ENCODE measurements at places on chromosomes 16 and 17. TPM values are rescaled to one million over a fixed set of nuclear protein-coding genes. Genes with fewer than 3 reads are reported as not detected.
A peak's percentile ranks its signal among the peaks of the same experiment; 100 is the strongest.

DNA sequence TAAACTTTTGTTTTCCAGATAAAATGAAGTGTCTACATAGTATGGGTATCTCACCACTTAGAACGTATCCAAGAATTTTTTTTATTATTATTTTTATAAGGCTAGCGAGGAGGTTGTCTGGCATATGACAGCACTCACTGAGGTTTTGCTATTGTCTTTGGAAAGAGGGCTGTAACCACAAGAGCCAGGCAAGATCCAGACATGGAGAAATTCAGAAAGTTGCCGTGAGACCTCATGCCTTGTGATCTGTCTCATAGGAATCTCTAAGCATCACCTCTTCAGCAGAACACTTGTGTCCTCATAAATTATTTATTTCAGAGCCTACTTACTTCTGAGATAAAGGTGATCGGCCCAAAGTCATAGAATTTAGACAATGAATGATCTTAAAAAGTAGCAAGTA is 410.8 kb downstream of the CDH11 start:
- no peaks in the 10 kb centered on the region for H3K36me3 ChIP-seq
- H3K4me1 ChIP-seq: no peaks in the 10 kb centered on the region
- no peak overlapping the region for H3K27ac ChIP-seq
- no peak overlapping the region for H3K4me3 ChIP-seq
- H3K27me3 ChIP-seq: no peaks in the 10 kb centered on the region
- no peak for DNase-seq

DNA sequence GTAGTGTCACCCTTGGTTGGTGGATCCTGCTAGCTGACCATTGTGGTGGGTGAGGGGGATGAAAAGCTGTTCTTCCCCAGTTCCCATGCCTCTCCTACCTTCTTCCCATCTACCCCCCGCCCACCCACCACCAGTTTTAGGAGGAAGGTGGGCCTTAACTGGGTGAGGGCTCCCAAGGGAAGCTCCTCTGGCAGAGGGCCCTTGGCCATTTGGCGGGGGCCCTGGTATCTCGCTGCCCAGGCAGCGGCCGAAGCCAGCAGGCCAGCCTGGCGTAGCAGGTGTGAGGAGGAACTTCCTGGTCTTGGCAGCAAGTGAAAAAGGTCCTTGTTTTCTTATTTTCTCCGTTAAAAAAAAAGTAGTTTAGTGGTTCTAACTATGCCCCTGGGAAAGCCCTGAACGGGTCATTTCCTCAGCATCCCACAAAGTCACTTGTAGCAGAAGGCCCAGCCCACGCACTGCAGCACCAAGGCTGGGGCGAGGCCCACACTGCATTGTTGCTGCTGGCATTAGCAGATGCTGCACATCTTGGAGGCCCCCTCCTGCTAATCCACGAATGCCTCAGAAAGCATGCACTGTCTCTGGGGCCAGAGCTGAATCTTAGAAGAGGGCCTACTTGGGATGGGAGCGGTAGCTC is 72.5 kb downstream of the MPRIP start:
- no peaks in the 10 kb centered on the region for H3K36me3 ChIP-seq
- H3K27me3 ChIP-seq: no peaks in the 10 kb centered on the region
- H3K4me1 ChIP-seq: peaks cover 58% of the 10 kb centered on the region
- DNase-seq: no peak

DNA sequence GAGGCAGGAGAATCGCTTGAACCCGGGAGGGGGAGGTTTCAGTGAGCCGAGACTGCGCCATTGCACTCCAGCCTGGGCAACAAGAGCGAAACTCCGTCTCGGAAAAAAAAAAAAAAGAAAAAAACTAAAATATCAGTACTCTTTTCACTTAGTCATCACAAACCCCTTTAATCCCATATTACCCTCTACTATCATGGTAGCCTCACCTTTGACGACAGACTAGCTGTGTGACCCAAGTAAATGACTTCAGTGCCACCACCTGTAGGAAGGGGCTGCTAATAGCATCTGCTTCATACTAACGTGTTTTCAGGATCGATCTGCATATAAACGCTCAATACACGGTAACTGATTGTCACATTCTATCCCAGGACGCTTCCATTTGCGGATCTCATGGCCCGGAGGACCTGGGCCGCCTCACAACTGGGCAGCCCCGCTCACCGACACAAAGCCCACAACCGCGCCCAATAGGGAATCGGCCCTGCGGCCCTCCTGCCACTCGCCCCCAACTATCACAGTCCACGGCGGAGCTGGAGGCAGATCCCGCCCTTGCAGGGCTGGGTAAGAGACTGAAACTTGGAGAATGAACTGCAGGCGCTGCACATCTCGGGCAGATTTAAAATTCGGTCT is 1.1 kb upstream of the ZNF263 start:
- DNase-seq: no peak
- H3K4me1 ChIP-seq: peaks cover 38% of the 10 kb centered on the region
- no peaks in the 10 kb centered on the region for H3K27me3 ChIP-seq
- peak overlapping the region; percentile 99 for H3K4me3 ChIP-seq
- peak overlapping the region; percentile 98 for H3K27ac ChIP-seq

DNA sequence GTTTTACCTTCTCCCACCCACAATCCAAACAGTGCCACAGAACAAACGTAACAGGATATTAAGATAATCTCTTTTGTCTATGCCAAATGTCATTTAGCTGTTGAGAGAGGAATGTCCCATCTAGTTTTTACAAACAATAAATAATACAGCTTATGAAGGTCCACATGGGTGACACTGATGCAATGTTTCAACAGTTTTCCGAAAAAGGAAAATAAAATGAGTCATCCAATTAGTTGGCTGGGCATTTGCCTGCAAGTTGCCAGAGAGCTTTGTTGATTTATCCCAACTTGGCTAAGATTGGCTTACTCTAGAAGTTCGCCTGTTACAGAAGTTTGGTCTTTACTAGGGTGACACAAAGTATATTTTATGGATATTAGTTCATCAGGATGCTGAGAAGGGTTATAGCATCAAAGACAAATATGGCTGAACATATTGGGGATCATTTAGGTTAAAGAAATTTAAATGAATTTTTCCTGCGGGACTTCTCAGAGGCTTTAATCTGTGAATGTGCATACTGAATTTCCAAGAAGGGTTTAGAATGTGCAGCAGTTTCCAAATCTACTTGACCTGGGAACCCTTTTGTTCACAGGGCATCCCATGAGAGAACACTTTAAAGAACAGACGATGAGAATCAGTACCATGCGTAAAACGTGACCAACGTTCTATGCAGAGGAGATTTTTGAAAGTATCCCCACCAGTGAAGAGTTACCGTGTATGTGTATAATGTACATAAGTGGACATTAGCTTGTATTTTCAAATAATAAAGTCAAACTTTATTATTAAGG is 73.1 kb downstream of the CDH13 start:
- no peaks in the 10 kb centered on the region for H3K36me3 ChIP-seq
- H3K27ac ChIP-seq: no peak overlapping the region
- H3K27me3 ChIP-seq: no peaks in the 10 kb centered on the region

DNA sequence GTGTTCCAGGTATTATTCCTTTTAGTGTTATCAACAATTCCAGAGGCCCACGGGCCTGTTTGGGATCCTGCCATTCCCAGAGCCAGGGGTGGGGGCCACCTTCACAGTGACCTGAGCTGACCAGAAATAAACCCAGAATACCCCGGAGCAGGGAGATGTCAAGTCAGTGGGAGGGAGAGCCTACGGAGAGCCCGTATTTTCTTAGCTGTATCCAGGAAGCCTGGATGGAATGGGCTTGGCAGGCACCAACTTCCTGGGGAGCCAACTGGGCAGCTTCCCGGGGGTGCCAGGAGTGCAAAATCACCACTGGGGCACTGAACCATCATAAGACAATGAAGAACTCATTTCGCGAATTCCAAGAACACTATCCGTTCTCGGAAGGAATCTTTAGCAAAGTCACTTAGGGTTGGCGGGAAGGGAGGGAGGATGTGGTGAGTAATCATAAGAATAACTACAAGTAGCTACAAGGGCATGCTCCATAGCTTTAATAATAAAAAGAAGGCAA is 13.2 kb upstream of the MRTFB start:
- no peaks in the 10 kb centered on the region for H3K36me3 ChIP-seq
- H3K27me3 ChIP-seq: no peaks in the 10 kb centered on the region
- no peak for DNase-seq
- no peak overlapping the region for H3K4me3 ChIP-seq
- H3K4me1 ChIP-seq: no peaks in the 10 kb centered on the region

DNA sequence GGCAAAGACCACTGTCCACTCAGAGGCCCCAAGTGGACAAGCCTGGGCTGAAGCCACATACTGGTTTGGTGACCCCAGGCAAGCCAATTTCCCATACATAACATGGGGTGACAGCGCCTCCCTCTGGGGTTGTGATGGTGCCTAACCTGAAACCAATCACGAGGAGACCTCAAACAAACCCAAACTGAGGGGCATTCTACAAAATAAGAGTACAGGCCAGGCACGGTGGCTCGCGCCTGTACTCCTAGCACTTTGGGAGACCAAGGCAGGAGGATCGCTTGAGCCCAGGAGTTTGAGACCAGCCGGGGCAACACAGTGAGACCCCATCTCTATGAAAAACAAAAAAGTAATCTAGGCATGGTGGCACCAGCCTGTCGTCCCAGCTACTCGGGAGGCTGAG is 3.6 kb downstream of the P2RX5 start:
- no peak for DNase-seq
- H3K4me3 ChIP-seq: no peak overlapping the region
- no peaks in the 10 kb centered on the region for H3K36me3 ChIP-seq

GRCh38 chr16:66263168-66263972 is 103.1 kb upstream of the CDH5 start:
- no peak for DNase-seq
- H3K36me3 ChIP-seq: no peaks in the 10 kb centered on the region
- H3K4me1 ChIP-seq: peaks cover 20% of the 10 kb centered on the region
- H3K27ac ChIP-seq: peak overlapping the region; percentile 4
- H3K4me3 ChIP-seq: no peak overlapping the region

GRCh38 chr17:80071116-80071841 is 30.1 kb upstream of the GAA start:
- peaks cover 39% of the 10 kb centered on the region for H3K4me1 ChIP-seq
- peak; percentile 76 for DNase-seq
- peak overlapping the region; percentile 92 for H3K27ac ChIP-seq
- peak overlapping the region; percentile 46 for H3K4me3 ChIP-seq
- no peaks in the 10 kb centered on the region for H3K36me3 ChIP-seq
- no peaks in the 10 kb centered on the region for H3K27me3 ChIP-seq

- no peaks in the 10 kb centered on the region for H3K36me3 ChIP-seq
- no peak for DNase-seq
- no peaks in the 10 kb centered on the region for H3K27me3 ChIP-seq
- no peak overlapping the region for H3K4me3 ChIP-seq
These were observed 41.4 kb upstream of the NOL11 start for GRCh38 chr17:67676305-67676704.

GRCh38 chr17:12282056-12282455 is 261.4 kb downstream of the MAP2K4 start:
- H3K4me3 ChIP-seq: no peak overlapping the region
- H3K36me3 ChIP-seq: no peaks in the 10 kb centered on the region
- H3K27ac ChIP-seq: no peak overlapping the region
- no peak for DNase-seq
- no peaks in the 10 kb centered on the region for H3K27me3 ChIP-seq

GRCh38 chr17:48487221-48487620 is 43.6 kb downstream of the HOXB1 start:
- H3K27me3 ChIP-seq: peaks cover 33% of the 10 kb centered on the region
- H3K4me1 ChIP-seq: no peaks in the 10 kb centered on the region
- no peak for DNase-seq
- no peaks in the 10 kb centered on the region for H3K36me3 ChIP-seq
- H3K4me3 ChIP-seq: no peak overlapping the region
- no peak overlapping the region for H3K27ac ChIP-seq

DNA sequence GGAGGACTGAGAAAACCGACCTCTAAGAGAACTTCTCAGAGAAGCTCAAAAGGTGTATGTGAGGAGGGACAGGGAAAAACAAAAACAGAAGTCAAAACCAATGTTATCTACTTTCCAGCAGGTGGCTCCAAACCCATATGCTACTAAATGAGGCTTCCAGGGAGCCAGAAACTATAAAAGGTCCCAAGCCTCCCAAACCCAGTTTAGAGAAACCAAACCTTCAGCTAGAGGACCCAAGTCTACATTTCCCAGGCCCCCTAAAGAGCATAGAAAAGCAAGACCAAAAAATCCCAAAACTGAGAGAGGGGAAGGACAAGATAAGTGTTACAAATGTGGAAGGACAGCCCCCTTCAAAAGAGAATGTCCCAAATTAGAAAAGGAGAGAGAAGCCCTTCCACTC is 3.7 kb downstream of the HPR start:
- DNase-seq: peak; percentile 75
- H3K27me3 ChIP-seq: no peaks in the 10 kb centered on the region
- no peak overlapping the region for H3K4me3 ChIP-seq
- H3K4me1 ChIP-seq: peaks cover 1% of the 10 kb centered on the region
- no peak overlapping the region for H3K27ac ChIP-seq
- no peaks in the 10 kb centered on the region for H3K36me3 ChIP-seq

- no peaks in the 10 kb centered on the region for H3K36me3 ChIP-seq
- peak; percentile 8 for DNase-seq
- no peak overlapping the region for H3K27ac ChIP-seq
- no peaks in the 10 kb centered on the region for H3K27me3 ChIP-seq
- H3K4me1 ChIP-seq: peaks cover 39% of the 10 kb centered on the region
These were observed 28.4 kb upstream of the EIF1 start for GRCh38 chr17:41660221-41660711.

DNA sequence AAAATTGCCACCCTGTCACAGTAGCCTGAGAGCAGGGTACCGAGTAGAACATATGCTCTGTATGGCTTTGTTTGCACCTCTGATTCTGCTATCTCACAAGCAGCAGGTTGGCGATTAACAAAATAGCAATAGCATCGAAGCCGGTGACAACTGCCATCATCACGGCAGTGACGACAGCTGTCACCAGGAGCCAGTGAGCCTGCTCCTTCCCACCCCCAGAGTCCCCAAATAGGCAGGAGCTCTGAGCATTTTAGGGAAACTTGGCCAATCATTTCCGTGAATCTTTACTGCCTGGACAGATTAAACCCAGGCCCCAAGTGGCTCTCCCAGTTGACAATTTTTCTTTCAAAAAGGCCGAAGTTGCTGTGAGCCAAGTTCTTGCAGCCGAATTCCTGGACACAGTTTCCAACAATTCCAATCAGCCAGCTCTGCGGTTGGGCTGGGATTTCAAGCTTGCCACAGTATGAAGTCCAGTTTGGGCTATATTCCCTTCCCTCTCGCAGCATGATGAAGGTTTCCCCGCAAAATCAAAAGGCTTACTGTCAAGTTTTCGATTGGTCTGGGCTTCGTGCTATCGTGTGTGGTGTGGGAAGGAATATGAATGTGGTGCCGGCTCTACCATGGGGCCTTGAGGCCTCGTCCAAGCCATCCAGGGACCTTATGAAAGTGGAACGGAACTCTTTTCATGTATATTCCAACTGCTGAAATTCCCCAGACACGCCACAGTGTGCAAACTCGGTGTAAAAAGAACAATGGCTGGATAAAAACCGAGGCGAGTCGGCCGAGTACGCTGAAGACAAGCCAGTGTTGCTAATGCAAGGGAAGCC is 186.6 kb downstream of the C16orf78 start:
- no peak overlapping the region for H3K4me3 ChIP-seq
- H3K36me3 ChIP-seq: no peaks in the 10 kb centered on the region

- no peak overlapping the region for H3K27ac ChIP-seq
- DNase-seq: no peak
- H3K36me3 ChIP-seq: no peaks in the 10 kb centered on the region
- no peaks in the 10 kb centered on the region for H3K4me1 ChIP-seq
These were observed 228.7 kb downstream of the CDH13 start for GRCh38 chr16:82855471-82855870.

RFWD3 gene
- polyA plus RNA-seq: 6.7 TPM

COX6A2 gene
- 1.4 TPM for polyA plus RNA-seq

SRR gene
- 7.8 TPM for polyA plus RNA-seq

CLEC3A gene
- not detected for polyA plus RNA-seq

GRAP gene
- polyA plus RNA-seq: 3.3 TPM

PLLP gene
- 46.6 TPM for polyA plus RNA-seq

LGALS9B gene
- polyA plus RNA-seq: 7.9 TPM

RBFOX1 gene
- polyA plus RNA-seq: not detected

VASN gene
- 3.7 TPM for polyA plus RNA-seq

CTRL gene
- polyA plus RNA-seq: 0.62 TPM

NAGS gene
- polyA plus RNA-seq: 1.4 TPM

All from stomach (tissue), 19 donors.